ENCODE measurements at places on chromosomes 16 and 17. TPM values are rescaled to one million over a fixed set of nuclear protein-coding genes. Genes with fewer than 3 reads are reported as not detected.

Gene PLCD3
- 103 TPM for total RNA-seq

Gene LPO
- total RNA-seq: not detected

Gene GPR179
- 0.06 TPM for total RNA-seq

Gene OMG
- not detected for total RNA-seq

Gene OR1A2
- not detected for total RNA-seq

Gene RHBDF1
- total RNA-seq: 25.7 TPM

Gene SPATA32
- not detected for total RNA-seq

Gene OR4D1
- total RNA-seq: not detected

- H3K27me3 ChIP-seq: no peaks in the 10 kb centered on the region
- peaks cover 4% of the 10 kb centered on the region for H3K4me1 ChIP-seq
- no peak for DNase-seq
- no peak overlapping the region for H3K4me3 ChIP-seq
Measured at GRCh38 chr17:1467898-1468492, 12.0 kb upstream of the CRK start.

- DNase-seq: peak; percentile 75
- H3K27ac ChIP-seq: peak overlapping the region; percentile 100
- peaks cover 43% of the 10 kb centered on the region for H3K4me1 ChIP-seq
- H3K4me3 ChIP-seq: peak overlapping the region; percentile 80
- no peaks in the 10 kb centered on the region for H3K36me3 ChIP-seq
- no peaks in the 10 kb centered on the region for H3K27me3 ChIP-seq
Measured at GRCh38 chr16:27314161-27314723, 468 bp downstream of the IL4R start.

- peak; percentile 61 for DNase-seq
- no peak overlapping the region for H3K4me3 ChIP-seq
- peaks cover 4% of the 10 kb centered on the region for H3K4me1 ChIP-seq
- H3K27me3 ChIP-seq: peaks cover 21% of the 10 kb centered on the region
Measured at GRCh38 chr17:1251866-1252608, 18.2 kb upstream of the BHLHA9 start.

DNA sequence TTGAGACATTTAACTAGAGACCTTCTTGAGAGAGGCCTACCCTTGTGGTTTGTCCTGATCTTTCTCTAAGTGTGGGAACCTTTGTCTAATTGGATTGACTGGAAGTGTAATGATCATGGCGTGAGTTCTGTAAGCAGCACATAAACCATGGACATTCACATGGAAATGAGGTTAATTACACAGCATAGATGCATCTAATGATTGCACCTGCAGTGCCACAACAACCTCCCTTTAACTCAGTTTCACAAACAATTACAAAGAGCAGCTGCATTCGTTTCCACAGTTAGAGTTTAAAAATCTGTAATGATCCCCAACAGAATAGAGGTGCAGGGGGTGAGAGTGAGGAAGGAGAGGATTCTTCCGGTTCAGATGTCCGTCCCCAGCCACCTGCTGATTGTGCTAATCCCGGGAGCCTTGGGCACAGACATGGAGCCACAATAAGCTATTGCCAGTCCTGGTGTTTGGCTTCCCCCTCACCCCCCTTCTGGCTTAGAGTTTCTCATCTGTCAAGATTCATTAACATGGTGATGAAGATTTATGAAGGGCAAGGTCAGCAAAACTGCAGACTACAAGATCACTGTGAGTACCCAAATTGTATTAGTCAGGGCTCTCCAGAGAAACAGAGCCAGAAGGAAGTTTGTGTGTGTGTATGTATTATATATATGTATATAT, 659.2 kb upstream of the SOX9 start:
- H3K27ac ChIP-seq: no peak overlapping the region
- H3K4me1 ChIP-seq: no peaks in the 10 kb centered on the region
- H3K4me3 ChIP-seq: no peak overlapping the region
- DNase-seq: no peak
- H3K27me3 ChIP-seq: no peaks in the 10 kb centered on the region

DNA sequence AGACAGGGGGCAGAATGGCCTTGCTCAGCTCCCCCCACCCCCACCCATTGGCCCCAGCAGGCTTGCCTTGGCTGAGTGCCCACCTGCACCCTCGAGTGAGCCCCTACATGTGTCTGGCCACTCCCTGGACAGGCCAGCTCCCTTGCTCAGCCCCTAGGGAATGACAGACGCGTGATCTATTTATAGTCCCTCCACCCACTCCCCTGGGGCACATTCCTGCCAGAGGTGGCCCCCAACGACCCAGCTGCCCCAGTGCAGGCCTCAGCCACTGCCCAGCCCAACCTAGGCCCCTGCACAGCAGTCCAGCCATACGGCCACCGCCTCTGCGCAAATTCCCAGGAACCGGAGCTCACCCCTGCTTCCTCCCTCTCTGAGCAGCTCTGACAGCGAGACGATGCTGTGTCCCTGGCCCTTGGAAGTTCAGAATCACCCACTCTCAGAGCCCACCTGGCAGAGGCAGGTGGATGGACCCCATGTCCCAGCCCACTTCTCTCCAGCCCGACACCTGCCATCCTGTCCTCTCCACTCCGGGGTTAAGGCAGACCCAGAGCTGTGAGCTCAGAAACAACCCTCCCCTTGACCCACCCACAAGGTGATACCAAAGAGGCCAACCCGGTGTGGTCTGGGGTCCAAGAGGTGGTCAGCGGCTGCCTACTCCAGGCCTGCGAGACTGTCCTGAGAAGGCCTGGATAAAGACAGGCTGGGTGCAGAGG, 11.5 kb upstream of the P2RX1 start:
- DNase-seq: no peak
- no peaks in the 10 kb centered on the region for H3K27me3 ChIP-seq
- H3K36me3 ChIP-seq: no peaks in the 10 kb centered on the region

- H3K36me3 ChIP-seq: no peaks in the 10 kb centered on the region
- H3K4me3 ChIP-seq: no peak overlapping the region
- H3K27me3 ChIP-seq: peaks cover 8% of the 10 kb centered on the region
- DNase-seq: no peak
- H3K27ac ChIP-seq: no peak overlapping the region
Measured at GRCh38 chr16:75225678-75226515, 7.1 kb downstream of the CTRB1 start.

GRCh38 chr17:62737513-62737912, 70.6 kb downstream of the MARCHF10 start:
- no peaks in the 10 kb centered on the region for H3K27me3 ChIP-seq
- H3K4me1 ChIP-seq: no peaks in the 10 kb centered on the region
- no peaks in the 10 kb centered on the region for H3K36me3 ChIP-seq

GRCh38 chr16:85079785-85080570, 32.3 kb downstream of the CIBAR2 start:
- H3K27me3 ChIP-seq: no peaks in the 10 kb centered on the region
- no peak for DNase-seq
- H3K4me3 ChIP-seq: no peak overlapping the region

DNA sequence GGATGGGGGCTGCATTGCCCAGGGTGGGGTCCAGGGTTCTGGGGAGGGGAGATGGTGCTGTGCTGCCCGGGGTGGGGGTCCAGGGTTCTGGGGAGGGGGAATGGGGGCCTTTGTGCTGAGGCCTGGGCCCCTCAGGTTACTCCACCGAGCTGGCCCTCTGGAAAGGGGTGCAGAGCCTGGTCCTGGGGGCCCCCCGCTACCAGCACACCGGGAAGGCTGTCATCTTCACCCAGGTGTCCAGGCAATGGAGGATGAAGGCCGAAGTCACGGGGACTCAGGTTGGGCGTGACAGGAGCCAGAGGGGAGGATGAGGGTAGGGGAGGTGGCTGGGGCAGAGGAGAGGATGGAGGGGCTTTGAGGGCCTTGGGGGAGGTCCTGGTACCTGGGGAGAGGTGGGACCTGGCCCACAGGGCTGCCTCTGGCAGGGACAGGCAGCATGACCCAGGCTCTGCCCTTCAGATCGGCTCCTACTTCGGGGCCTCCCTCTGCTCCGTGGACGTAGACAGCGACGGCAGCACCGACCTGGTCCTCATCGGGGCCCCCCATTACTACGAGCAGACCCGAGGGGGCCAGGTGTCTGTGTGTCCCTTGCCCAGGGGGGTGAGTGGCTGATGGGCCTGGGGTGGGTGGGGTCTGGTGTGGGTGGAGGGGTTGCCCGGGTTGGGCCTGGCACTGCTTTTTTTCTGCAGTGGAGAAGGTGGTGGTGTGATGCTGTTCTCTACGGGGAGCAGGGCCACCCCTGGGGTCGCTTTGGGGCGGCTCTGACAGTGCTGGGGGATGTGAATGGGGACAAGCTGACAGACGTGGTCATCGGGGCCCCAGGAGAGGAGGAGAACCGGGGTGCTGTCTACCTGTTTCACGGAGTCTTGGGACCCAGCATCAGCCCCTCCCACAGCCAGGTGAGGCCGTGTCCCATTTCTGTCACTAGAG, 7.8 kb downstream of the ITGAX start:
- no peak overlapping the region for H3K4me3 ChIP-seq
- no peak for DNase-seq
- no peaks in the 10 kb centered on the region for H3K27me3 ChIP-seq

DNA sequence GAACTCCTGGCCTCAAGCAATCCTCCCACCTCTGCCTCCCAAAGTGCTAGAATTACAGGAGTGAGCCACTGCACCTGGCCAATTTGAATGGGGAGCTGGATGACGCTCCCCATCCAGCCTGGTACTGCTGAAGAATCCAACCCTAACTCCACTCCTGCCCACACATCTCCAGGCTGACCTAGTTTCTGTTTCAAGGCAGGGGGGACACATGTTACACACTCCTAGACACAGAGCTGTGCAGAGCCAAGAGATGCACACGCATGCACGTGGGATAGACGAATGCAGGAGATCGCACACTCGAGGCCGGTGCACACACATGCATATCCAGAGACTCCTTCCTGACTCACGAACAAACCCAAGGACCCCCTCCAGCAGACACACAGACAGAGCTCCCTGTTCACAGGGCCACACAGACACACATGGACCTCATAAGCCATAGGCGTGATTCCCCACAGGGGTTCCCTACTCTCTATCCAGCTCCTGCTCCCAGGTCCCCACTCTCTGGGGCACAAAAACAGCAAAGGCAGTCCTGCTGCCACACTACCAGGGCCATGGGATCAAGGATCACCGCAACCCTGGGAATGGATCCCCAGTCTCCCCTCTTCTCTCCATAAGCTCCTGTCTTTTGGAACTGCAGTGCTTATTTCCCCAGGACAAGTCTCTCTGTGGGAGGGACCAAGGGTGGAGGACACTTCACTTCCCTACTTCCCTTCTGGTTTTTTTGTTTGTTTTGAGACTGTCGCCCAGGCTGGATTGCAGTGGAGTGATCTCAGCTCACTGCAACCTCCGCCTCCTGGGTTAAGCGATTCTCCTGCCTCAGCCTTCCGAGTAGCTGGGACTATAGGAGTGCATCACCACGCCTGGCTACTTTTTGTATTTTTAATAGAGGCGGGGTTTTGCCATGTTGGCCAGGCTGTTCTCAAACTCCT, 14.4 kb downstream of the EPOP start:
- peaks cover 4% of the 10 kb centered on the region for H3K27me3 ChIP-seq
- no peaks in the 10 kb centered on the region for H3K36me3 ChIP-seq
- no peak overlapping the region for H3K4me3 ChIP-seq
- no peaks in the 10 kb centered on the region for H3K4me1 ChIP-seq

DNA sequence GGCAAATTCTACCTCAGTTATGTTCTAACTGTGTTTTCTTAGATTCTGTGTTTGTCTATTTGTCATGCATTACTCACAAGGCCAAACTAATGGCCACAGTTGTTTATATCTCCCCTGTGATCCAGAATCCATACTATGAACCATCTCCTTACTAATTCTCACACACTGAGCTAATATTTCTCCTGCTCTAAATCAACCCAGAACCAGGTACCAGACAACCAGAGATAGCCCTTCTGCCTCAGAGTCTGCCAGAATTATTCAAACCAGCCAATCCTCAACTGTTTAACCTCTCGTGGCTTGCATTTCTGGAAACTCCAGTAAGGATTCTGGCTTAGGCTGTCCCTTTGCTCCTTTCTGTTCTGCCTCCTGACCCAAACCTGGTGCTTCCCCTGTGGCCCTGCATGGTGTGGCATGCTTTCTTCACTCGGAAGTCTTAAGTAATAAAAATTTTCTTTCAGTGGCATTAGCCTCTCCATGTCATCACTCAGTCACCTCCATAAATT, 59.4 kb downstream of the EFCAB5 start:
- DNase-seq: no peak
- H3K4me3 ChIP-seq: no peak overlapping the region
- no peak overlapping the region for H3K27ac ChIP-seq

DNA sequence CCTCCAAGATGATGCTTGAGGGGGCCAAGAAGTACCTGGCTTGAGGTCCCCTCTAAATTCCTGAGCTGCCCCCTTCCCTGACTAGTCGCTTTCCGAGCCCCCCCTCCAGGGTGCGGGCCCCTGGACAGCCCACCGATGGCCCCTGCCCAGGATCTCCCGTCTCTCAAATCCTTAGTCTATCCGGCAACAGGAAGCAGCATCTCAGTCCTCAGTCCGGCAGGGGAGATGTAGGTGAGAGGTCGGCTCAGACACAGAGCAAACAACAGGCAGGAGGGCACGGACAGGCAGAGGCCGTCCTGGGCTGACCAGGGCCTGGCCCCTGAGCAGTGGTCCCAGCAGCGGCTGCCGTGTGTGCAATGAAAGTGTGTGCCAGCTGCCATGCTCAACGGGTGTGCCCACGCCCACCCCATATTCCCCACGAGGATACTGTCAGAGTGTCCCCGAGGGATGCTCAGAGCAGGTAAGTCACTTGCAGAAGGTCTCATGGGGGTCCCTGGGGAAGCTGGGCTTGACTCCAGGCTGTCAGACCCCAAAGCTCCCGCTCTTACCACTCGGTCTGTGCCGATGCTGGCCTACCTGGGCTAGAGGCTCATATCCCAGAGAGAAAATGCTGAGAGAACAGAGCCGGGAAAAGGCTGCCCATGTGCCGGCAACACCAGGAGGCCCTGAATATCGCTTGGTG, 7.2 kb downstream of the SLC43A2 start:
- H3K4me3 ChIP-seq: no peak overlapping the region
- H3K27me3 ChIP-seq: no peaks in the 10 kb centered on the region
- DNase-seq: no peak
- peaks cover 12% of the 10 kb centered on the region for H3K4me1 ChIP-seq

- no peak for DNase-seq
- no peak overlapping the region for H3K27ac ChIP-seq
- no peaks in the 10 kb centered on the region for H3K4me1 ChIP-seq
- H3K27me3 ChIP-seq: no peaks in the 10 kb centered on the region
- H3K4me3 ChIP-seq: no peak overlapping the region
Measured at GRCh38 chr17:15119968-15120367, 145.2 kb downstream of the PMP22 start.
